ENCODE measurements at places on chromosomes 12 and 14.
A peak's percentile ranks its signal among the peaks of the same experiment; 100 is the strongest.

DNA sequence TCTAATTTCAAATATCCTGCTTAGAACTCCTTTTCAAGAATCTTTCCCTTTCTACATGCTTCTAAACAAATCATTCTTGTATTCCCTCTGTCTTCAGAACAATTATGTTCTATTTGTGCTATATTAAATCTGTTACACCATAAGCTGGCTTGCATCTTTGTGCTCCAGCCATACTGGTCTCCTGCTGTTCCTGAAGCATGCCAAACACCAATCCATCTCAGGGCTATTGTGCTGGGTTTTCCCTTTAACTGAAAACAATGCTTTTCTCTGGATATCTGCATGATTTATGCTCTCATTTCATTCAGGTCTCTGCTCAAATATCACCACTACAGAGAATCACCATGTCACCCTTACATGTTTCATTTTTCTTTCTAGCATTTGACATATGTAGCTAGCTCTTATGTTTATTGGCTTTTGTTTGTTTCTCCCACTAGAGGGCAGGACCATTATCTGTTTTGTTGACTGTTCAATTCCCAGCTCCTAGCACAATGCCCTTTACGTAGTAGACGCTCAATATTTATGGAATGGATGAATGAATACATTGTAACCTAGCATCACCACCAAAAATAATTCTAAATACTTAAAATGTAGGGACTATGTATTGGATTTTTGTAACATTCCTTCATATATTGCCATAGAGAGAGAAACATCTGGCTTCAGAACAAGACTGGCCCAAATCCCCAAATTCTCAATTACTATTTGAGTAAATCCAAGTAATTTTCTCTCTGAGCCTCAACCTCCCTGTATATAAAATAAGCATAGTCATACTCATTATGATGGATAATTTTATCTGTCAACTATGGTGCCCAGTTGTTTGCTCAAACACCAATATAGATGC is 302.0 kb upstream of the SYT1 start:
- DNase-seq, result no peak

GRCh38 chr14:90940318-90940962 is 120.0 kb downstream of the RPS6KA5 start:
- no peak for DNase-seq

GRCh38 chr12:12333407-12334366 is 16.4 kb downstream of the MANSC1 start:
- peak; percentile 80 for DNase-seq

DNA sequence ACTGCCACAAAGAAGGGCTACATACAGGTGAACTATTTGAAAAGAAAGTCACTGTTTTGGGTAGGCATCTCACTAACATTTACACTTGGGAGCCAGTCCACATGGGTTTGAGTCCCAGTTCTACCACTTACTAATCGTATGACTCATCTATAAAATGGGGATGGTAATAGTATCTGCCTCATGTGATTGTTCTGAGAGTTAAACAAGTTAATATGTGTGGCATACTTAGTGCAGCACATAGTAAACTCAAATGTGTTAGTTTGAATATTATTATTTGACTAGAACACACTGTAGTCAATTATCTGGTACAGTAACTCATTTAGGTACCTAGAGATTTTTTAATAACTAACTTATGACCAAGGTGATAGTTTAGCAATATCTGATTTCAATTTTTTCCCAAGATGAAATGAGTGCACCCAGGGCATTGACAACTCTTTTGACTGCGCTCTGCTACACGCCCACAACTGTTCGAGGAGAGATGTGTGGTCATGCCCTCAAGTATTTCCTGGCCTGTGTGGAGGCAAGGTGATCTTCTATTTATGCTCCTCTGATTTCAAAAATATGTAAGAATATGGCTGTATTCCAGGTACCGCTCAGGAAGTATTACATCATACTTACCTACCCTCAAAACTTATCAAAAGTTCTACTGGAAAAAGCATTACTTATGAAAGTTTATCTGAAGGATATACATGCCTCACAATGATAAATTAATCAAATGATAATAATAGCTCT is 210.6 kb upstream of the EGLN3 start:
- no peak for DNase-seq

DNA sequence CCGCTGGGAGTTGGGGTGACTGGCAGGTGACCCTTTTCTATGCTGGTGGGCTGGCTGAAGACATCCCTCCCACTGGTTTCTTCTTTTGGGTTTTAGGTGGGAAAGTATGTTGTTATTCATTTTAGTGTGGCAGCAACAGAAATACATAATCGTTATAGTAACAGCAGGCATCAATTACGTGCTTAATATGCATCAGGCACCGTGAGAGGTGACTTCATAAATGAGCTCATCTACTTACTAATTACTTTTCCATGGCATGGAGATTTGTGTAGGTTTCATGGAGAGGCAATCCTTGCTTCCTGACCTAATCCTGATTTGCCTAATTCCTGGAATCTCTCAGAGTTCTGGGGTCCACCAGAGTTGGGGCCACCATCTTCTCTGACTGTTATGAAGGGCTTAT is 13.4 kb upstream of the CELA1 start:
- DNase-seq, result no peak

DNA sequence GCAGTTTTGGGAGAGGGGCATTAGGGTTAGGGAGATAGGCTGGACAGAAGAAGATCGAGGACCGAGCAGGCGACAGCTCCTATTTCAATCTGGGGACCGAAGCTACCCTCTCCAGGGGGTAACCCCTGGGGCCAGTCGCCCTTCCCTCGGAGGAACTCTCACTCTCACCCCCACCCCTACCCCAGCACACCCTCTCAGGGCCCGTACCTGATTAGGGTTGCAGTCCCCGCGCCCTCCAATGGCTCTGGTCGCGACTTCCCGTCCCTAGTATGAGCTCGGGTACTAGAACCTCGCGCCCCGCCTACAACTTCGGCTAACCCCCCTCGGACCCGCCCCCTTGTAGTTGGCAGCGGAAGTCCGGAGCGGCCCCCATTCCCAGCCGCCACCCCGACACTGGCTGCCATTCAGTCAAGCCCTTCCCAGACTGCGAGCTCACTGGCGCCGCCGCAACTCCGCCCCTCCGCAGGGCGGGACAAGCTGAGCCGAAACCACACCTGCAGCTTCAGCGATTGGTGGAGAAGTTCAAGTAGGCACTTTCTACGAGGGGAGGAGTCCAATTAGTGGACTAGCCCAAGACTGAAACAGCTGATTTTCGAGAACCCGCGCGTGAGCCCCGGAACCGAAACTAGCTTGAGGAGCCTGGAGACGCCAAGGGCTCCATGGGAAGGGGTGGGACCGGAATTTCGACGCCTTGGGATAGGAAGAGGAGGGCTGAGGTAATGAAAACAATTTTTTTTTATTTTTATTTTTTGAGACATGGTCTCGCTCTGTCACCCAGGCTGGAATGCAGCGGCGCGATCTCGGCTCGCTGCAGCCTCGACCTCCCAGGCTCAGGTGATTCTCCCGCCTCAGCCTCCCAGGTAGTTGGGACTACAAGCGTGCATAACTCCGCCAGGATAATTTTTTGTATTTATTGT is at the start of gene STAT2:
Gene STAT2, minus strand, starts transcription at position 257 of the 917 bp plus-strand sequence. CDS start 3,536 bp downstream, outside the sequence.
- peak; percentile 100 for DNase-seq

GRCh38 chr14:26925876-26926584 is 328.2 kb upstream of the NOVA1 start:
- no peak for DNase-seq

DNA sequence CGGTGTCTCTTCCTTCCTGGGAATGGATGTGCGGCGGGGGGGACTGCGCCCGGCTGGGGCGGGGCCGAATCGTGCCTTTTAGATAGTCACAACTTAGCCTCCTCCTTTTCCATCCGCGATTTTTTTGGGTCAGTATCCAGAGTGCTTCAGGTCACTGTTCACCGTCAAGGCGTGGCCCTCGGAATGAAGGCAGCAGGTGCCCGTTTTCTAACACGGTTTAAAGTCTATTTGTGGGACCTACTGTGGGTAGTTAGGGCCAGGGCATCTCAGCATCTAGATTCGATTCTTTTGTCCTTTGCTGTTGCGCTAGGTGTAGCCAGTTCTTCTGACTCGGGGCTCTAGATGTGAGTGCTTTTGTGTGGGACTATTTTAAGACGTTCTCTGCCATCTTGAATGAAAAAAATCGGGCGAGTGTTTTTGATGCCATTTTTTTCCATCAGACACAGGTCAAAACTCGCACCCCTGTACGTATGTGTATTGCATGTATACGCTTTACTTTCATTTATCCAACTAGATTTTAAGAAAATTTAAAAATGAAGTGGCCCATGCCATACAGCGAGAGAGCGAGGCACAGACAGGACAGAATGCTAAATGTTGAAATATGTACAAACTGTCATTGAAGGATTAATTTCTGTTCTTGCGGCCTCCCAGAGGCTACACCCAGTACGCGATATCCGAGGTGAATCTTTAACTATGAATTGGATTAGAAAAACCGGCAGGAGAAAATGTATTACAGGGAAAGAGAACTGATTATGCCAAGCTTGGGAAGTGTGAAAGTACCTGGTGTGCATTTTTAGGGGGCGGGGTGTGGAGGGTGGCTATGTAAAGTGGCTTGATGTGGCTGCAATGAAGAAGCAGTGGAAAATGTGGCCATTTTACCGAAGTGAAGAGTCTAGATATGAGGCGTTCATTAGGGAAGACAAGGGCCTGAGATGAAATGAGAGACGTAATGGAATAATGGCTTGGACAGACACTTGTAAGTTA is 835 bp downstream of the VEZT start:
- peak; percentile 42 for DNase-seq

DNA sequence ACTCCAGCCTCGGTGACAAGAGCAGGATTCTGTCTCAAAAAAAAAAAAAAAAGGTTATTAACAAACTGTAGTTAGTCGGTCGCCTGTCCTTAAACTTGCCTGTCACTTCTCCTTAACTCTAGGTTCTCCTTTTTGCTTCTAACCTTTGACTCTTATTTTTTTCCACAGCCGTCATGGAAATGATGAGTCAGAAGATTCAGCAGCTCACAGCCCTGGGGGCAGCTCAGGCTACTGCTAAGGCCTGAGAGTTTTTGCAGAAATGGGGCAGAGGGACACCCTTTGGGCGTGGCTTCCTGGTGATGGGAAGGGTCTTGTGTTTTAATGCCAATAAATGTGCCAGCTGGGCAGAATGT is 418 bp upstream of the MYG1 start:
- no peak for DNase-seq

DNA sequence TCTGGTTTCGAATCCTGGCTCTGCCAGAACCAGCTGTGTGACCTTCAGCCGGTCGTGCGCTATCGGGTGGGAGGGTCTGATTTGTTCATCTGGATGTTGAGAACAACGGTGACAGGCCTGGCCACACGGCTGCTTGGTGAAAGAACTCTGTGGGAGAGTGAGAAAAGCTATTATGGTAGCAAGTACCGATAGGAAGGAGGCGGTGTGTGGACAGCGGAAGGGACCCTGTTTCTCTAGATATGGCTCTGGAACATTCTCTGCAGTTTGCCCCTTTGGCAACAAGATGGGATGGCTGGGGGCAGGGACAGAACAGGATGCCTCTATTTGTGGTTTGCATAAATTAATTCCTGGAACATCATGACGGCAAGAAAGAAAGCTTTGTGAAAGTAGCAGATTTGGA is 347.3 kb downstream of the AACS start:
- no peak for DNase-seq

- DNase-seq, result no peak
These were observed 136.3 kb downstream of the SCARB1 start for GRCh38 chr12:124727264-124727800.
